ENCODE measurements at places on chromosomes 16 and 17. TPM values are rescaled to one million over a fixed set of nuclear protein-coding genes. Genes with fewer than 3 reads are reported as not detected.

Gene KRT40
- not detected for total RNA-seq

Gene DPEP2NB
- not detected for total RNA-seq

Gene TMC8
- not detected for total RNA-seq

Gene SLC13A2
- total RNA-seq = not detected

Gene ASGR1
- 0.65 TPM for total RNA-seq

Gene CTU2
- 10.5 TPM for total RNA-seq

Gene EFNB3
- total RNA-seq = 0.54 TPM
